ENCODE measurements at places on chromosomes 16 and 17. TPM values are rescaled to one million over a fixed set of nuclear protein-coding genes. Genes with fewer than 3 reads are reported as not detected.

The IL21R gene
- polyA plus RNA-seq = 0.34 TPM

The KRTAP4-3 gene
- not detected for polyA plus RNA-seq

DNA sequence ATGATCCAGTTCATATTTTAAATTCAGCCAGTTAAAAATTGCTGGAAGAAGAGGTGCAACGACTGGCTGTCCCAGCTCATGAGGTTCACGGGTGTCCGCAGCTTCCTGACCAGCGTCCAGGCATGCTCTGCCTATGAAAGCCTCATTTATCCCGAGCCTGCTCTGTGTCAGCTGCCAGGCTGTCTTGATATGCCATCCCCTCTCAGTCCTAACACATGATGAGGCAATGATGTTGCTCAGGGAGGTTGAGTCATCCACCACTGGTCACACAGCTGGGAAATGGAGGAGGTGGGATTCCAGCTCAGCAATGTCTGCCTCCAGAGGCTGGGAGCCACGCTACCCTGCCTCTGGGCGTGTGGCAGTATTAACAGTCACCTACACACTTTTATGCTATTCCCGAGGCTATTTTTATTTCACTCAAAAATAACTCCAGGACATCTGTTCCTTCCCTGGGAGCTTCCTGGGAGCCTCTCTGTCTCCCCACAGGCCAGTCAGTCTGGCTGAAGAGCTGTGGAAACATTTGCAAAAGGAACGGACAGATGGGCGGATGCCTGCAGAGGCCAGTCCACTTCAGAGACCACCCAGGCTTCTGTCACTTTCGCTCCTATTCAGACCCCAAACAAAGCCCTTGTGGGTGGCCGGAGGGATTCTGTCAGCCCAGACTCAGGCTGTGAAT is 22.5 kb downstream of the RAB11FIP4 start:
- DNase-seq = no peak

GRCh38 chr17:67265436-67266019 is 20.5 kb upstream of the HELZ start:
- DNase-seq = no peak

DNA sequence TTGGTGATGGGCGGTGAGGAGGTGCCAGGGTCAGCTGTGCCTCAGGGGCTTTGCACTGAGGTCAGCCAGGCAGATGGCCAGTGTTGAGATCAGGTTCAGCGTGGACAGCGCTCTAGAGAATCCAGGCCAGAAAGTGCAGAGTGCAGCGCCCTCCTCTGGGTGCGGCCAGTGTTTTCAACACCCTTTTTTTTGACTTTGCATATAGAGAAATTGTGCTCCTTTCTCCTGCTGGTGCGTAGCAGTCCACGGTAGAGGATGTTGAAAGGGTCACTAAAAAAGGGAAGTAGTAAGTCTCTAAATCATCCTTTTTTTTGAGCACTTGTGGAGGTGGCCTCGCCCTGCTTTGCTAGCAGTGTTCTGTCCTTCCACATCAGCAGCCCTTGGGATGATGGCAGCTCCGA is 53.9 kb downstream of the BANP start:
- no peak for DNase-seq

- no peak for DNase-seq
Observed at GRCh38 chr17:36879027-36879426, 58.2 kb upstream of the LHX1 start.

GRCh38 chr16:12375046-12375740 is 398.7 kb downstream of the SNX29 start:
- no peak for DNase-seq

GRCh38 chr16:4989391-4990006 is 31.4 kb downstream of the SEC14L5 start:
- no peak for DNase-seq

GRCh38 chr16:27110524-27110896 is 43.8 kb downstream of the C16orf82 start:
- no peak for DNase-seq

- DNase-seq = no peak
Observed at GRCh38 chr16:57485091-57485915, 990 bp downstream of the DOK4 start.

Measured in left renal pelvis (tissue), 4 donors.